ENCODE measurements at places on chromosomes 3 and 15.

DNA sequence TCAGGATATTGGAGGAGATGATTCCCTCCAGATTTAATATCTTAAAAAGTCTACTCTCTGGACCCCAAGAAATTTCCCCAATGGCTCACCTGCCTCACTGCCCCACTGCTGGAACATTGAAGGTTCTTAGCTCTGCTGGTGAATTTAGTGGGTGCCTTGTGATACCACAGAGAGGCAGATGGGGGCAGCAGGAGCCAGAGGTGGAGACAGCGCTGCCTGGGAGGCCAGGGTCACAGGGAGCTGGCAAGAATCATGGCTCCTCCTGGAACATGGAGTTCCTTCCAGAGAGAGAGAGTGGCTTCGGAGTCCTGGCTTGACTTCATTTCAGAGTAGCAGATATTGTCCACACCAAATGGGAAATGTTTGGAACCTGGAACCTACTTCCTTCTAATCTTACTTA lies 263.5 kb upstream of the CFAP20DC start:
- DNase-seq, result no peak

DNA sequence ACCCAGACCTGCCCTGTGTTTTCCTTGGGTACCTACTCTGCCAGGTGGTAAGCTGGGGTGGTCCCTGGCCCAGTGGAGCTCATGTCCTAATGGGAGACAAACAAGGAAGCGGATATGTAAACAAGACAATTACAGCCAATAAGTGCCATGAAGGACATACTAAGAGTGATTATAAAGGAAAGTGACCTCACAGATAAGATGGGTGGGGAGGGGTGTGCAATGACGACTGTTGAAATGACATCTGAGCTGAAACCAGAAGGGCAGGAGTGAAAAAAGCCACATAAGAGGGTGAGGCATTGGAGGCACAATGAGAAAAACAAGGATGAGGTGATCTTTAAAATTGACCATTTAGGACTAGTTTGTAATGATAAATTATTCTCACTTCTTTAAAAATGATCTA lies 336.2 kb upstream of the IL12A start:
- DNase-seq, result no peak

DNA sequence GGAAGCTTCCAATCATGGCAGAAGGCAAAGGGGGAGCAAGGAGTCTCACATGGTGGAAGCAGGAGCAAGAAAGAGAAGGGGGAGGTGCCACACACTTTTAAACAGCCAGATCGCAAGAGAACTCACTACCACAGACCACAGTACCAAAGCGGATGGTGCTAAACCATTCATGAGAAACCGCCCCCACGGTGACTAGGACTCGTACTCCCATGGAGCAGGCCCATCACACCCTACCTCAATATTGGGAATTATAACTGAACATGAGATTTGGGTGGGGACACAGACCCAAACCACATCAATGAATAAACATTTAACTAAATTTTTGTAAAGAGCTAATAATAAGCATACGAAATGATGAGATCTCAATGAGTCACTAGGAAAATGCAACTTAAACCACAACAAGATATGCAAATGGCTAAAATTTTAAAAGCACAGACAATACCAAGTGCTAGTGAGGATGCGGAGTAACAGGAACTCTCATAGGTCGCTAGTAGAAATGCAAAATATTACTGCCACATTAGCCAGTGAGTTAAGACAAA lies 10.0 kb downstream of the MRPS25 start:
- DNase-seq, result no peak

DNA sequence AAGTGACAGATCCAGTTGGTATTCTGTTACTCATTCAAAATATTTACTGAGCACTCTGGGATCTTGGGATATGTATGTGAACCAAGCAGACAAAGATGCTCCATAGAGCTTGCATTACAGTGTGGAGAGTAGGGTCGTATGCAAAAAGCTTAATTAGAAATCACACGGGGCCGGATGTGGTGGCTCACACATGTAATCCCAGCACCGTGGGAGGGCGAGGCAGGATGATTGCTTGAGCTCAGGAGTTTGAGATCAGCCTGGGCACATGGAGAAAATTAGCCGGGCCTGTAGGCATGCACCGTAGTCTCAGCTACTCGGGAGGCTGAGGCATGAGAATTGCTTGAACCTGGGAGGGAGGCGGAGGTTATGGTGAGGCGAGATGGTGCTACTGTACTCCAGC lies 68.7 kb upstream of the MB21D2 start:
- DNase-seq, result no peak

DNA sequence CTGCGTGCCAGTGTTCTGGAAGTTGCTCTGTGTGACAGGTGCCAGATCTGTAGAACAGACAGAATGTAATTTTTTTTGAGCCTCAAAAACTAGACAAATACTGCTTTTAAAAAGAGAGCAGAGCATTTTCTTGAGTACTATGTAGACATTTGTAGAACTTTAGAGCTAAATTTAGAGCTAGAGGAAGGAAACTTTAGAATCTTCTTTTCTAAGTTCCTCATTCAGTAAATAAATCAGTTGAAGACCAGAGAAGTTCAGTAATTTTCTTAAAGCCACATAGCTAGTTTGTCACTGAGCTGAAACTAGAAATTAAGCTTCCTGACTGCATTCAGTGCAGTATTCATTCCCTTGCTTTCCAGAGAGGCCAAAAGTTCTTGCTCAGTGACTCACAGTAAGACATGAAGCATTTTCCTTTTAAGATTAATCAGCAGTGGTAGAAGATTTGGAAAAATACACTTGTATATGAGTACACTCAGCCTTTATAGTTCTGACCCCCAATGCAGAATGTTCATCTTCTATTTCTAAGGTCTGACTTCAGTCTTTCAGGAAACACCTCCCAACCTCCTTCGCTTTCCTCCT lies 83.6 kb upstream of the TSEN2 start:
- peak; percentile 41 for DNase-seq

- no peak for DNase-seq
These were observed 61.4 kb downstream of the IGF2BP2 start for GRCh38 chr3:185763347-185764005.

GRCh38 chr15:58758141-58758540 lies 8.6 kb upstream of the ADAM10 start:
- no peak for DNase-seq
